Stimulated activated CD4-positive, alpha-beta T cell treated with anti-CD3 and anti-CD28 coated beads, Interleukin-1b, Interleukin-23, amount 100 ng/mL, for 24 hours (primary cell): ENCODE measurements at places on chromosomes 5 and 9.

GRCh38 chr5:96111080-96111756, 149.6 kb upstream of the ELL2 start:
- no peak for DNase-seq

DNA sequence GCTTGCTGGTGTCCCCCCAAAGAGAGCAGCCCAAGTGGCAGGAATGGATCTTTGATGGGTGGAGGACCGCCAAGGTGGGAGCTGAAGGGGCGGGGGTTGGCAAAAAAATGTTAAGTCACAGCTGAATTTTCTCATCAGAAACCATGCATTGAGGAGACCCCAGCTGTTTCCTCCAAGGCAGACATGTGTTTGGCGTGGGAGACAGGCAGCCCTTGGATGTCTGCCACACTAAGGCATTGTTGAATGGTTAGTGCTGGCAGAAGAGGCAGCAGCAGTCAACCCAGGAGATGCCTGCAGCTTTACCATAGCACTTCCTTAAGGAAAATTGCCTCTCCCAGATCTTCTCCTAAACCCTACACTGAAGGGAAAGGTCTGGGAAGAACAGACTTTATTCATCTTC, 394.9 kb upstream of the CD180 start:
- DNase-seq, result no peak

GRCh38 chr5:10746711-10747110, 14.3 kb downstream of the DAP start:
- no peak for DNase-seq

DNA sequence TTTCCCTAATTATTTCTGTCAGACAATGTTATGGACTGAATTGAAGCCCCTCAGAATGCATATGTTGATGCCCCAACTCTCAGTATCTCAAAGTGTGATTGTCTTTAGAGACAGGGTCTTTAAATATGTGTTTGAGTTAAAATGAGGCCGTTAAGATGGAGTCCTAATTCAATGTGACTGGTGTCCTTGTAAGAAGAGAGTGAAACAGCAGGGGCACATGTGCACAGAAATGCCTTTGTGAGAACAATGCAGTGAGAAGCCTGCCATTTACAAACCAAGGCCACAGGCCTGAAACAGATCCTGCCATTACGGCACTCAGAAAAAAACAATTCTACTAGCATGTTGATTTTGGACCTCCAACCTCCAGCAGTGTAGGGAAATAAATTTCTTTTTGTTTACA, 483.0 kb upstream of the DMAC1 start:
- no peak for DNase-seq

GRCh38 chr5:17081142-17081541, 136.3 kb upstream of the BASP1 start:
- no peak for DNase-seq
